ENCODE measurements at places on chromosomes 7 and 10. TPM values are rescaled to one million over a fixed set of nuclear protein-coding genes. Genes with fewer than 3 reads are reported as not detected.

- DNase-seq = no peak
Observed at GRCh38 chr7:41167836-41168235, 535.1 kb downstream of the INHBA start.

- no peak for DNase-seq
Observed at GRCh38 chr7:17266565-17266964, 31.9 kb upstream of the AHR start.

DNA sequence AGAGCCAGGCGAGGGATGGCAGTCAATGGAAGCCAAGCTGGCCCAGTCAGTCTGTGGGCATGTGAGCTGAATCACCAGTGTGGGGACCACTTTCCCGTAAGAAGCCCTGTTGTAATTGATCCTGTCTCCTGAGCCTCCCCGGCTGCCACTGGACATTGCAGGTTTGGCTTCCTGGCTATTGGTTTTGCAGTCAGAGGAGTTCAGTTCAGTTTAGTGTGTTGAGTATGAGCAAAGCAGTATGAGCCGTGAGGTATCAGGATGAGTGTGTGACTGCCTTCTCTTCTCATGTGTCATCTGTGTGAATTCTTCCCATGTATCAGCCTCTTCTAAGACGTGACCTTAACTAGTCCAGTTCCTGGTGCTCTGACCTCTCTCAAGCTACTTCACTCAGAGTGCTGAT lies 227.4 kb downstream of the PRKG1 start:
- DNase-seq = no peak

DNA sequence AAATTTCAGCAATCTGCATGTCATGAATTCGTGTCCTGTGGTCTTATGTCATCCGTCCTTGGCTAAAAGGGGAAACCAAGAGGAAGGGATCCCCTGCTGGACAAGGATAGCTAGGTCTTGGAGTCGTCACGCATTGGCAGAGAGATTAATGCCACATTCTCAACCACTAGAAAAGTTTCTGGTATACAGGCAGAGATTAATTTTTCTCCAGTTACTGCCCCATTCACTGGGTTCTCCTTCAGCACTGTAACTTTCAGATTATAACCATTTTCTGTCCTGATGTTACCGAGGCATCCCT lies 1060.6 kb upstream of the AUTS2 start:
- no peak for DNase-seq

GRCh38 chr10:44261710-44262455 lies 123.0 kb downstream of the CXCL12 start:
- no peak for DNase-seq

DNA sequence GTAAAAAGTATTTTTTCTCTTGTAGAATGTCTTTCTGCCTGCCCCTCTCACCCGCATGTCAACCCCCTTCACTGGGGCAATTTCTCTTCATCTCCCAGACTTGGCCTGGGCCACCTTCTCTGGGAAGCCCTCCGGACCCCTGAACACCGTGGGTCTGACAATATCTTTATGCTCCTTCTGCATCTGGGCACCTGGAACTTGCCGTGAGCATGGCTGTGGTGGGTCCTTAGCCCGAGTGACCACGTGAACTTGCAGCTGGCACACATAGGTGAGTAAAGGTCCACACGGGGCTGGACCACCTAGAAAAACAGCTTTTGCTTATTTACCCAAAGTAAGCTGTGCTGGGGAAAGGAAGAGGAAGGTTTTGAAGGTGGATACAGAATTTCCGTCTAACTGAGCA lies 600.2 kb downstream of the DNAJB6 start:
- no peak for DNase-seq

- DNase-seq = no peak
Observed at GRCh38 chr7:1090686-1091643, 3.1 kb downstream of the GPER1 start.

DNA sequence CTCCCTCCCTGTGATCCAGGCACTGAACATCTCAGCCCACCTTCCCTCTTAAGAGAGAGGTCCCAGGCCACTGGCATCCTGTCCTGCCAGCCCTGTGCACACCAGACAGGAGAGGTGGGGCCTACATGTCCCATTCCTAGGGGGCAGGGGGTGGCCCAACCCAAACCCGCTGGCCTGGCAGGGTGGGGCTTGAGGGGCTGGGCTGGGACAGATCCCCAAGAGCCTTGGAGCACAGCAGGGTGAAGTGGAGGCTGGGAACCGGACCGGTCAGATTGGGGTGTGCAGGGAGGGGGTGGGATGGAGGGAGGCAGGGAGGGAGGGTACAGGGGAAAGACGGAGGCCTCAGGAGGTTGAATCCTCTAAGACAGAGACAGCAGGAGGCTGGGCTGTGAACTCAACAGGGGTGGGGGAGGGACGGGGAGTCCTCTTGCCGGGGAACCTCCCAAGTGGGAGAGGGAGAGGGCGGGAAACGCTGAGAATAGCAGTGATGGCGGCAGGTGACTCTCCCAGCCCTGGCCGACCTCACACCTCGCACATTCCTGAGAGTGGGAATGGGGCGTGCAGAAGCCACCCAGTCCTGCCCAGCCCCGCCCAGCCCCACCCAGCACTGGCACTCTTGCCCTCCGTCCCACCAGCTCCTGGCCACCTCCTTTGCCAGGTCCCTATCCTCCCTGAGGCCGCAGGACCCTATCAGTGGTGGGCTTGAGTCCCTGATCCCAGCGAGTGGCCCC lies 6.7 kb downstream of the TSC22D4 start:
- no peak for DNase-seq

- DNase-seq = no peak
Observed at GRCh38 chr10:6738112-6738768, 158.2 kb upstream of the PRKCQ start.

DNA sequence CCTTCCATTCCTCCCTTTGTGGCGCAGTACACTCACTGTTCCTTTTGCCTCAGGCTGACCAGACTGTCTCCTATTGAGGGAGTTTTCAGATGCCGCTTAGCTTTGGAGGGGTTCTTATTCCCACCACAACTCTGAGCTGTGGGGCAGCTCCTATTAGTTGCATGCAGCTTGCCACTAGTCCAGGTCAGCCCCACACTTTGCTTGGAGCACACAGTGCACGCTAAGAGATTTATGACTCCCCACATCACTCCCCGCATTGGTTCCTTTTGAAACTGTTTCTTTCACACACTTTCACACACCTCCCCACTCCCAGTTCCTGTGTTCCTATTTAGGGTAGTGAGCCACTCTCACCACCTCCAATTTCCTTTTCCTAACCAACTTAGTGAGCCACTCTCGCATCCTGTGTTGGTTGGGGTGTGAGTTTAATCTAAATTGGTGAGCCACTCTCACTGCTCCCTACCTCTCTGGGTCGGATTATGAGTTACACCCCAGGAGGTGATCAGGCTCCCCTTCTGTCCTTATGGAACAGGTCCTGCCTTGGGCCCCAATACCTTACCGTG lies 10.4 kb upstream of the ZNF485 start:
- no peak for DNase-seq

GRCh38 chr10:49559476-49559875 lies 20.6 kb upstream of the ERCC6 start:
- no peak for DNase-seq

DNA sequence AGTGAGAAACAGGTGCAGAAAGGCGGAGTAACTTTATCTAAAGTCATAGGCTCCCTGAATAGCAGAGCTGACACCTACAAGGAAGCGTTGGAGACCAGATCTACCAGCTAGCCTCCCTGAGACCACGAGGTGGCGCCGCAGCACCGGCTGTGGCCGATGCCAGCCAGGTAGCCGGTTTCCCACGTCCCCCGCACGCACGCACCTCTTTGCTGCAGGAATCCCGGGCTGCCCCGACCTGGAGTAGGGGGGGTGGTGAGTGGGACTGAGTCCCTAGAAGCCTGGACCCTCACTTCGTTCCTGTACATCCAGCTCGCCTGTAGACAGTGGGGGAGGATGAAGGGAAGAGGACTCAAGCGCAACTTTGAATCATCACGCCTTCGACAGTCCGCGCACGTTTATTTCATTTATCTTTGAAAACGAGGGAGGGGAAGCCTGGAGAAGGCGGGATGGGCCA lies 3.7 kb downstream of the ELOVL3 start:
- peak; percentile 88 for DNase-seq

DNA sequence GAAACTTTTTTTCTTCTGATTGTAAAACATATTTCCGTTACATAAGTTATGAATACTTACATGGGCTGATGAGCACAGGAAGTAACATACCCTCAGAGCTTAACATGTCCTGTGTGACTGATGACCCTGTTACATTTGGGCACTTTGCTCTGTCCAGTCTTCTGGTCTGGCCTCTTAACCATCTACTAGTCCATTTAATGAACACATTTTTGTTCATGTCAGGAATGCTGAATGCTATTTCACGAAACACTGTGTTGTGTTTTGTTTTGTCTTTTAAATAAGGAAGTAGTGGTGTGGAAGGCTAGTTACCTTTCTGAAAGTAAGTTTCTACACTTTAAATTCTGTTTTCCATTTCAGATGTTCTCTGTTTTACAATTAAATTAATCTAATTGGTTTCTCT lies 77.7 kb downstream of the RBM33 start:
- DNase-seq = no peak

DNA sequence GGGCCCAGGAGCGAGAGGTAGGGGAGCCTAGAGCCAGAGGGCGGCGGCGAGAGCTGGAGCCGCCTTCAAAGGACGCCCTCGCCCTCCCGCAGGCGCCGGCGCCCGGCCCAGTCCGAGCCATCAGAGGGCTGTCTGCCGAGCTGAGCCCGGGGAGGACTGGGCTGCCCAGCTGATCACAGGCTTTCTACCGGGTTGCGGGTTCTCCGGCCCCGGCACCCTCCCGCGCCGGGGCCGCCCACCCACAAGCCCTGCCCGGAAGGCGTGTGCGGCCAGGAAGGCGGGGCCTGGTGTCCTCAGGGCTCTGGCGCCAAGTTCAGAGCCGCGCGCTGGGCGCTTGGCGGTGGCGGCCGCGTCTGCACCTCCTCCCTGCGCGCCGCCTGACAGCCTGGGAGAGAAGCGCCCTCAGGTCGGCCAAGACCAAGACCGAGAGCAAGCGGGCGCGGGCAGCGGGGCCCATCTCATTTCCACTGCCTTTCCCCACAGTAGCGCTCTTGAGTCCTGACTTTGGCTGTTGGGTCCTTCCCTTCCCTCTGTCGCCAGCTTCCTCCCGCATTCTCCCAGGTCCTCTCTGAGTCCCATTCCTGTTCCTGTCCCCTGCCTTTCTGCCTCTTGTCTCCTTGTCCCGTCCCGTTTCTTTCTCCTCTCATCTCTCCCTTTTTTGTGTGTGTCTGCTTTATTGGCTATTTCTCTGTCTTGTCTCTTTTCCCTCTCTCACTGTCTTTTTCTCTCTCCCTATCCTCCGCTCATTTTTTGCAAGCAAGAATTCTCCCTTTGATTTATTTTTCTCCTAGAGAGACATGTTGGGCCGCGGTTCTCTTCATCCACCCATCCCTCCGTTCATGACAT lies 60.6 kb upstream of the MSMB start:
- DNase-seq = peak; percentile 82

DNA sequence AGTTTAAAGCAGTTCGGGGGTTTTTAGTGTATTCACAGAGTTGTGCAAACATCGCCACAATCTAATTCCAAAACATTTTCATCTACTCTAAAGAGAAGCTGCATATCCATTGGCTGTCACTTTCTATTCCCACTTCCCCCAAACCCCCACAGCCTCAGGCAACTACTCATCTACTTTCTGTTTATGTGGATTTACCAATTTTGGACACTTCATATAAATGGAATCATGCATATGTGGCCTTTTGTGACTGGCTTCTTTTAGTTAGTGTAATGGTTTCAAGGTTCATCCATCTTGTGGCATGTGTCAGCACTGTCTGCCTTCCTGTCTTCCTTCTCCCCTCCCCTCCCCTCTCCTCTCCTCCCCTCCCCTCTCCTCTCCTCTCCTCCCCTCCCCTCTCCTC lies 78.5 kb upstream of the FZD1 start:
- DNase-seq = no peak

DNA sequence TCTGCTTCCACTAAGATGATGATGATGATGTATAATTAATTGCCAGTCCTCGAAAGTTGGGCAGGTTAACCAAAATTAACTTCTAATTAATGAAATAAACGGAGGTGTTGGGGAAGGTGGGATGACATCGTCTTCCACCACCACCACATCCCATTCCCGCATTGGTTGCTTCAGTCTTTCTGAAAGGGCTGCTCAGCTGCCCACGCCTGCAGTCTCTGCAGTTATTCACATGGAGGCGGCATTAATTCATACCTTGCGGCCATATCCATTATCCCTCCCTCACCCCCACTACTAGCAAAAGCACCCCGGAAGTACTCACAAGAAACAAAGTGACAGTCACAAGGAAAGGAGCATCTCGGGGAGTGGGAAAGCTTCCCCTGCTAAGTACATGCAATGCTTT lies 387.9 kb downstream of the DPP6 start:
- no peak for DNase-seq

- DNase-seq = no peak
Observed at GRCh38 chr10:24622781-24623301, 100.8 kb downstream of the ARHGAP21 start.

Gene ALOX5
- 3.7 TPM for total RNA-seq

Gene SUFU
- 9.5 TPM for total RNA-seq

Gene FXYD4
- total RNA-seq = not detected

Gene CYP26C1
- total RNA-seq = 0.42 TPM

Gene AKR1C2
- total RNA-seq = 0.83 TPM

Gene GATA3
- total RNA-seq = 0.31 TPM

Gene SMO
- total RNA-seq = 70.0 TPM

Gene HSPA12A
- 3.2 TPM for total RNA-seq

Measured in H9 (cell line).